Mesothelial cell of epicardium (in vitro differentiated cells): ENCODE measurements at places on chromosomes 16 and 17.

GRCh38 chr17:67105213-67105612 lies 60.9 kb downstream of the CACNG1 start:
- no peak for DNase-seq

- no peak for DNase-seq
Measured at GRCh38 chr16:56632848-56633365, 448 bp downstream of the MT1M start.

DNA sequence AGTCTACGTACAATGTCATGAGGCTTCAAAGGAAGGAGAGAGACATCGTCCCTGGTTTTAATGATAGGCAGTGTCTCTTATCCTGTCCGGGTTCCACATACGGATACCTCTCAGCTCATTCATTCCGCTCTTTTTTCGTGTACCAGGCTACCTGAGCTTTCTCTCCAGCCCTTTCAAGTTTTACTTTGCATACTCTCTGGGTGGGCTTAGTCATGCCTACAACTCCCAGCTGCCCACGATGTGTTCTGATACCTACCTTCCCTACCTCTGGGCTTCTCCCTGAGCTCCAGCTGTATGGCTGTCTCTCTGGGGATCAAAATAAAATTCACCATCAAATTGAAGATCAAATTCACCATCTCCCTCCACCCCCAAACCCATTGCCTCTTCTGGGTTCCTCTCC lies 354.0 kb upstream of the EEF2KMT start:
- no peak for DNase-seq

- no peak for DNase-seq
Measured at GRCh38 chr16:2692251-2692947, 10.1 kb downstream of the KCTD5 start.

DNA sequence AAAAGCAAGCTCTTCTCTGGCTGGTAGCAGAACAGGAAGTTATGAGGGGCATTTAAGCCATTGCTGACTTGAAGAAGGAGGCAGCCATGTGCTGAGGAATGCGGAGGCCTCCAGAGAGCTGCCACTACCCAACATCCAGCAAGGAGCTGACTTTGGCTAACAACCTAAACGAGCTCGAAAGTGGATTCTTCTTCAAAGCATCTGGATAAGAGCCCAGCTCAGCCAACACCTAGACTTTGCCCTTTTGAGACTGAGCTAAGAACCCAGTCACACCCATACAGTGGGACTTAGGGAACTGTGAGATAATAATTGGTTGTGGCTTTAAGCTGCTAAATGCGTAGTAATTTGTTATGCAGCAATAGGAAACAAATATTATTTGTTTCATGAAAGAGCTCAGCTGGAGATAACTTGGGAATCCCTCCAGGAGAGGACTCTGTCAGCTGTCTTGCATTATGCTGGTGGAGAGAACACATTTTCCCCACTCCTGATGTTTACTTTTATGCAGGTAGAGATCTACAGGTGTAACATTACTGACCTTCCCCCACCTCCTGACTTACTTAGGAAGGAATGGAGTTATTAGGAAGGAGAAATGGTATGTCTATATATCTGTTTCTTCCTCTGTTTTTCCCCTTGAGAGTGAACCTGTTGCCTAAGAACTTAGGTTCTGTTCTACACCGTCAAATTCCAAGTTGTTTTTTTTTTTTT lies 52.7 kb upstream of the ZNF629 start:
- no peak for DNase-seq

DNA sequence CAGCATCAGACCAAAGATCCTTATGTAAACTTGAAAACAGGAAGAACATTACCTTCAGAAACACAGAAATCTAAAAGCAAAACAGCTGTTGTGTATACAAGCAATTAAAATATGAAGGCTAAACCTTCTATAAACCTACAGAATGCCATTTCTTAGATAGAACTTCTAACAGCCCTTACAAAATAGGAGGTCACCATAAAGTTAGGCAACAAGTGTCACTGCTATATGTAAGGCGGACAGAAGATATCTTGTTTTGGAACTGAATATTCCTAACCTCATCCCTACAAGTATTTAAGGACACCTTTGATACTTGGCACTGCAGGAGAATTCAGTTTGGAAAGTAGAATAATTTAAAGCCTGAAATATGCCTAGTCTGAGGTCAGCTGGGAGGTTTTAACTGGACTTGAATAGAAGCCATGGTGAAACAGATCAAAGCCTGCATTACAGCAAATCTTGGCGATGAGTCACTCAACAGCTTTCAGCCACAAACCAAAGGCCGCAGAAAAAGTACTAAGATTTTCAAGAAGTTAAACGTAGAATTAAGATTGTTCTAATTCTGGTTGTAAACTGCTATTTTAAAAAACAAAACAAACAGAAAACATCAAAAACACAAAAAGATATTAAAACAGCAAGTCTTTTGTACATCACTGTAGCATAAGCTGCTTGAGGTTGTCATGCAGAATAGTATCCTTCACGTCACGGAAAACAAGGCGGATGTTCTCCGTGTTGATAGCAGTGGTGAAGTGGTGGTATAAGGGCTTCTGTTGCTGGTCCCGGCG lies 42.7 kb downstream of the GNA13 start:
- no peak for DNase-seq

DNA sequence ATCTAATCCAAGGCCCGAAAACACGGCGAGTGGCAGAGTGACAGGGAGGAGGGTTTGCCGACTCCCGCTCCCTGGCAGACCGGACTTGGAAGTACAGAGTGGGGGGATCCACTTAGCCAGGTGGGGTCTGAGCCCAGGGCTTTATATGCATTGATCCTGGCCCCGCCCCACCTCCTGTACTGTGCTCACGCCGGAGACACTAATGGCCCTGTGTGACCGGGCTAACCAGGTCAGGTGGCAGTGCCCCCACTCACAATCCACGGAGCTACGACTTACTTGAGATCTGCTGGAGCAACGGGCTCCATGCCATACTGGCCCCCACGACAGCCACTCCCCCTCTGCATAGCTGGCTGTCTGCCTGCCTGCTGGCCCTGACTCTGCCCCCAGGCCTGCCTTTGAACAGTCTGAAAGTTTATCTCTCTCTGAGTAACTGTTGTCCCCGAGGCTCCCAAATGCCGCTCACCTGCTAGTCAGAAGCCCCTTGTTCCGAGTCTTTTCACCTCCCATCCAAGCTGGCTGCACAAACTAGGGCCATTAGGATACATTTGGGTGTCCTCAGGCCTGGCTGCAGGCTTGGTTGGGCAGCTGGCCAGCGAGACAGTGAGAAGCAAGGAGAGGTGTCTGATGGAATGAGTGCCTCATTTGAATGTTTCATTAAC lies 28.0 kb downstream of the CACNA1G start:
- no peak for DNase-seq

GRCh38 chr17:7846765-7847661 lies 7.9 kb upstream of the TMEM88 start:
- no peak for DNase-seq

GRCh38 chr16:88740727-88741055 lies 34.4 kb downstream of the CTU2 start:
- DNase-seq = no peak

GRCh38 chr17:57935833-57936807 lies 19.1 kb downstream of the CUEDC1 start:
- DNase-seq = no peak

GRCh38 chr17:58643147-58643546 lies 48.7 kb downstream of the TEX14 start:
- DNase-seq = no peak

- no peak for DNase-seq
Measured at GRCh38 chr17:29722411-29723198, 99.9 kb upstream of the CORO6 start.

GRCh38 chr16:2586901-2587480 lies 49.2 kb downstream of the PDPK1 start:
- DNase-seq = no peak

DNA sequence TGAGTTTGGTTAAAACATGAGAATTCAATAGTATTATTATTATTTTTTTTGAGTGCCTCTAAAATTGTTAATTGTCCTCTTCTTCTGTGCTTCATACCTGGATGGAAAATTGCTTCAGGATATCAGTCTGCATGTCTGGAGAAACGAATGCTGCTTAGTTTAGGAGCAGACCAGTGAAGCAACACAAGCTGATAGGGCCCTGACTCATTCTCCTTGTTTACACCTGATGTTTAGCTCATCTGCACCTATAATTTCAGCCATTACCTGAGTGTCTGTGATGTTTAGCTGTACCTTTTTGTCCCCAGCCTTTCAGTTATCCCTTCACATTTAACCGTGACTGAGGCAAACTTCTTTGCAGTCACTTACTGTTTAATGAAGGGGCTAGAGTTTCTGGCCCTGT lies 14.8 kb downstream of the SNTB2 start:
- DNase-seq = no peak

- DNase-seq = no peak
Measured at GRCh38 chr16:4976079-4976478, 17.9 kb downstream of the SEC14L5 start.

- no peak for DNase-seq
Measured at GRCh38 chr16:30720694-30721093, 21.7 kb downstream of the SRCAP start.

- DNase-seq = no peak
Measured at GRCh38 chr17:10610884-10611283, 46.2 kb downstream of the MYH3 start.

DNA sequence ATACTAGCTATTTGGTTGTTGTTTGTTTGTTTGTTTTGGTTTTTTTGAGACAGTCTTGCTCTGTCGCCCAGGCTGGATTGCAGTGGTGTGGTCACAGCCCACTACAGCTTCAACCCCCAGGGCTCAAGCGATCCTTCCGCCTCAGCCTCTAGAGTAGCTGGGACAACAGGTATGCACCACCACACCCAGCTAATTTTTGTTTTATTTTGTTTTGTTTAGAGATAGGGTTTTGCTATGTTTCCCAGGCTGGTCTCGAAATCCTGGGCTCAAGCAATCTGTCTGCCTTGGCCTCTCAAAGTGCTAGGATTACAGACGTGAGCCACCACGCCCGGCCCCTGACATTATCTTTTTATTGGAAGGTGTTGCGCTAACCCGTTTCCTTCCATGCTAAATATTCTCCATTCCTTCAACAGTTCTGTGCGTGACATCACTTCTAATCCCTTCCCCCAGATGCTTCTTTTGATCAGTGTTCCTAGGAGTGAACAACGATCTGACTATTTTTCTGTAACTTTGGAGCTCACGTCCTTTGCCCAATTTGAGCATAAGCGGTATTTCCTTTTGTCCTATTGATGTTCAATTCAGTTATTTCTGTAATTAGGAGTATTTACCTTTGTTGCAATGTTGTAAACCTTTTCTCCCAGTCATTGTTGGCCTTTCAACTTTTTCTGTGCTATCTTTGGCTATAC lies 30.2 kb upstream of the EMP2 start:
- no peak for DNase-seq

DNA sequence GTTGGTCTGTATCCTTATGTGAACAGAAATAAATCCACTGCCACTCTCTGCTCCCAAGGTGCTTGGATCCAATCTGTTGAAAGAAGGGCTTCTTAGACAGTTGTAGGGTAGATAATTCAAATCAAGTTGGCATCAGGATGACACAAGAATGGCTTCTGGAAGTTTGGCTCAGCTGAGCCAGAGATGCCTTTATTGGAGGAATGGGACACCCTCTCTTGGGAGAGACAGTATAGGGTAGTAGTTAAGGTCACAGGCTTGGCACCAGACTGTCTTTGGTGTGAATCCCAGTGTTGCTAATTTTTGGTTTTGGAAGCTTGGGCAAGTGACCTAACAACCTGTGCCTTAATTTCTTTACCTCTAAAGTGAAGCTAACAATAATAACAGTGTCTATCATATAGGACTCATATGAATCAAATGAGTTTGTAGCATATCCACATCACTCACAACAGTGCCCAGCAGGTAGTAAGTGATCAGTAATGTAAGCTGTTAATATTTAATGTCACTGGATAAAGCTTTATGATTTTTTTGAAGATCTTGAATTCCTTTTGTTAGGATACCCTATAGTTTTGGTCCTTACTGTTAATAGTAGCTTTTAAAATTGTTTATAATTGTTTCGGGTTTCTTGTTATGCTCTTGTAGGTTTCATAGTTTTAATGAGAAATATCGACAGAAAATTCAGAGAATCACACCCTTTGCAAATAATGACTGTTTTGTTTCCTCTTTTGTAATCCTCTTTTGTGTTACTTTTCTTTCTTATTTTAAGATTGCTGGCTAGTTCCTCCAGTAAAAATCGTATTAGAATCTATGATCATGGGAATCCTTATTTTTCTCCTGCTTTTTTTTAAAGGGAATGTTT lies 19.1 kb downstream of the ZNRF1 start:
- no peak for DNase-seq

- DNase-seq = no peak
Measured at GRCh38 chr17:43817826-43818225, 15.1 kb downstream of the MPP3 start.

DNA sequence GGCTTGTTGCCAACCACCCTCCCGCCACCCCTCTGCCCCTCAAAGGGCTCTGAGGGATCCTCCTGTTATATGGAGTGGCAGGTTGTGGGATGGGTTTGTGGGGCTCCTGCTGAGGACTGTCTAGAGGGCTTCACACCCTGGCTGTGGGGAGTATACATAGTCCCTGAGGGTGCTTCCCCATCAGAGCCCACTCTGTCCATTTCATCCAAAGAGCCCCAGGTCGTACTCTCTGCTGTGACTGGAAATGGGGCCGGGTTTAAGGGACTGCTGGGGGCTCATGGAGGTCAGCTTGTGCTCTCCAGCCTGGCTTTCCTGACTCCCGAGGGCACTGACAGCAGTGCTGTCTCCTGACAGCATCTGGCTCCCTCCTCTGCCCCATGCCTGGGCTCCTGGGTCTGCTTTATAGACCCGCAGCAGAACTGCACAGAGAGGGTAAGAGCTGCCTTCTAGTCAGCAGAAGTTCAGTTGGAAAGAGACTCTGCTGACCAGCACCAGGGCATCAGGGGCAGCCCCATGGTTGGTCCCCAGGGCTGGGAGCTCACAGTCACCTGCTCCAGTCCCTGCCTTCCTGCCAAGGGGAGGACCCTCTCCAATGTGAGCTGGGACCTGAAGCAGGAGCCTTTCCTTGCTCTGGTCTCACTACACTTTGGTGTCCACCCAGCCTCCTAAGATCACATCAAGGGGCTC lies 17.8 kb upstream of the TNS4 start:
- no peak for DNase-seq
